ENCODE measurements at places on chromosomes 7 and 10. TPM values are rescaled to one million over a fixed set of nuclear protein-coding genes. Genes with fewer than 3 reads are reported as not detected.

- DNase-seq = no peak
These were observed 176.3 kb downstream of the WNT2 start for GRCh38 chr7:117146511-117146910.

GRCh38 chr7:7921830-7922229 is 46.8 kb upstream of the GLCCI1 start:
- no peak for DNase-seq

GRCh38 chr7:116952635-116953371 is 498 bp upstream of the ST7 start:
- peak; percentile 44 for DNase-seq

DNA sequence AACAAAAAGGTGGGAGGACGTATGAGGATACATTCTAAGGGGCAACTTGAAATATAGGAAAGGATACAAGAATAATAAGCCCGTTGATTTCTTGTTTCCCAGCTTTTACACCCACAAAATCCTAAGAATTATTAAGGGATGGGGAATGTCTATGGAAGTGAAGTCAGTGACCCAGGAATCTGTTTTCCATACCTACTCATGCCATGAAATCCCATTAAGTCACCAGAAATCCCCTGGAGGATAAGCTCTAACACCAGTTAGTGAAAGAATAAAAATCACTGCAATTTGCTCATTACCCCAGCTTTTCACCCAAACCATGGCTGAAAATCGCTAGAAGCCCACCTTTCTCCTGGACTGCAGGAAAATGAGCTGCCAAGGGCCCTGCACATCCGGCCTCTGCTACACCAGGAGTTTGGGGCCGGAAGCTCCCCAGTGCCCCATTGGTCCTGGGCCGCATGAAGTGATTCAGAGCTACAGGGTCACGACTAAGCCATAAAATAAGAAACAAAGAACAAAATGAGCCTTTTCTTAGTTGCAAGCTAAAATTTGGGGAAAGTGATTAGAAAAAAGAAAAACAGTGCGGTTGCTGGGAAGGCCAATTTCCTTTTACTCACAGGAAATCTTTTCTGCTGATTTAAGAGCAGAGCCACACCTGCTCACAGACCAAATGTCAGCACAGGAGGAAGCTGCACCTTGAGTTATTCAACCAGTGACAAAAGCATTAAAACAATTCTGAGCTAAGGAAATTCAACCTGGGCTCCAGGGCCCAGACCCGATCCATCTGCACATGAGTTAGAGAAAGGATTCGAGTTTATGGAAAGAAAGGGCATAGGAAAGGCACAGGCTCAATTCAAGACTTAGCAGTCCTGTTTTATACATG is 40.3 kb downstream of the HIPK2 start:
- DNase-seq = peak; percentile 84

- DNase-seq = no peak
These were observed 47.9 kb downstream of the PTPRN2 start for GRCh38 chr7:158539711-158540146.

GRCh38 chr7:77399816-77400215 is 16.3 kb downstream of the GSAP start:
- DNase-seq = no peak

DNA sequence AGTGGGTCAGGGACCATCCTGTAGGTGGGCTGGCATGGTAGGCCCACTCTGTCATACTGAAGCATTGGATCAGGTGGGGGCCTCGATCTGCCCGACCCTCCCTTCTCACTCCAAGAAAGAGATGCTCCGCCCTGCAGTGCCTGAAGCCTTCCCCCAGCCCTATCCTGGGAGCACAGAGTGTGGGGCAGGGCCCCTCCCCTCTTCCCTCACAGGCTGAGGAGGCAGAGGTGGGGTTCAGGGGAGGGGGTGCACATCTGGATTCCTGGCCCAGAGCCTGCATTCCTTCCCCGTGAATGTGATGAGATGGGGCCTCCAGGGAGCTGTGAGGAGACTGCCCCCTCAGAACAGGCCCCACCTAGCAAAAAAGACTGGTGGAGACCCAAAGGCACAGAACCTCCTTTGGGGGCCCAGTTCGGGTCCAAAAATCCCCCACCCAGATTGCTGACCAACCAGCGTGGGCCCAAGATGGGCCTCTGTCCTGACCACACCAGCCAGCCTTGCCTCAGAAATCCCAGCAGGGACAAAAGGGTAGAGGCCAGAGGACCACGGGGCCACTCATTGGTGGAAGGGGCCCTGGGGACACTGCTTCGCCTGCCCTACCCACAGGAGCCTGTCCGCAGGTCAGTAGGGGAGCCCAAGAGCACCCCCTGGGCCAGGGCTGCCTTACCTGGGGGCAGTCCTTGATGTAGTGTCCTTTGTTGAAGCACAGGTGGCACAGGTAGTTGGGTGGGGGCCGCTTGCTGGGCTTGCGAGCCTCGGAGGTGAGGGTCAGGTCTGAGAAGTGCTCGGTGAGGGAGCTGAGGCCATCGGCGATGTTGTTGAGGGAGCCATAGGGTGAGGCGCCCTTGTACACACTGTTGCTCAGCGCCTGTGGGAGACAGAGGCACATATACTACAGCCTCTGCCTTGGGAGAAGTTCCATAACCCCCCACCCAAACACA is 13.3 kb downstream of the ZCCHC24 start:
- no peak for DNase-seq

DNA sequence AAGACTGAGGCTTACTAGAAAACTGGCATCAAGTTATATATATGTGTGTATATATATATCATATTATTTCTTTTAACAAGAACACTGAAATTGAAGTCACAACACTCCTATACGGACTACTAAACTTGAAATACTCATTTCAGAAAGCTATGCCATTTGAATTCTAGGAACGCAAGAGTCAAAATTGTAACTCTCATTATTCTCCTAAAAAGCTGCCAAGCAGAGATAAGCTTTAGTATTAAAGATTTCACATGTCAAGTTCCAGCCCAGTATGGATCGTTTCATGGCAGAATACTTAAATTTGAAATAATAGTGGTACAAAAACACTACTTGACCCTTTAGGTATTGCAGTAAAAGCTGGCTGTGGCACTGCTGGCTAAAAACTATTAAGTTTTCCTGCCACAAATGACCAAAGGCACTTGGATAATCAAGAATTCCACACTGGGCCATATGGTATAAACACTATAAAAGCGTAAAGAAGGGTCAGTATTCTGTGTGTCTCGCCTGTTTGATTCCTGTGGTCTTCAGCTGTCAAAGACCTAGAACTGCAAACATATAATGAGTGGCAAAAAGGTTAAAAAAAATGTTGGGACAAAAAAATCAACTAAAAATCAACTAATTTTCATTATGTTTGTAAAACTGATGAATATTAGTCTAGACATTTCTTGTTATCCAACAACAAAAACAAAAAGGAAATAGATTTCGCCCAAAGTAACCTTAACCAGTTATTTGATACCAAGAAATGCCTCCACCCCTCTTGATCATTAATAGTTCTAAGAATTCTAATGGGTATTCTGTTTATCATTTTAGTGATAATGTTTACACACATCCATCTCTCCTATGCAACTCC is 2.4 kb downstream of the CCDC71L start:
- no peak for DNase-seq

DNA sequence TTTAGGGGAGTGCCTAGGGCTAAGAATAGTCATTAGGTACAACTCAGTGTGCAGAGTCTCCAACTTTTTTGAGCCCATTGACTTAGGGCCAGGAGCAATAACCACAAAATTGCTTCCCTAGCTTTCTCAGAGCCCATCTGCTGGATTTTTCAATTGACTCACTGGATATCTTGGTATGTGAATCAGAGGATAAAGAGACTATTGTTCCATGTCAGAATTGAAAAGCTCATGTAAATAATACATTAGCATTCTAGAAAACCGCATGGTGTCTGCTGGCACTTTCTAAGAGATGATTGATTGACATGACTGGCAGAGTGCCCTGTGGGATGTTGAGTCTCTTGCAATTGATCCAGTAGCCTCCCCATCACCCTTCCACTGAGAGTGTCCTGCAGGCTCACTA is 246.2 kb downstream of the CCDC7 start:
- DNase-seq = peak; percentile 97

DNA sequence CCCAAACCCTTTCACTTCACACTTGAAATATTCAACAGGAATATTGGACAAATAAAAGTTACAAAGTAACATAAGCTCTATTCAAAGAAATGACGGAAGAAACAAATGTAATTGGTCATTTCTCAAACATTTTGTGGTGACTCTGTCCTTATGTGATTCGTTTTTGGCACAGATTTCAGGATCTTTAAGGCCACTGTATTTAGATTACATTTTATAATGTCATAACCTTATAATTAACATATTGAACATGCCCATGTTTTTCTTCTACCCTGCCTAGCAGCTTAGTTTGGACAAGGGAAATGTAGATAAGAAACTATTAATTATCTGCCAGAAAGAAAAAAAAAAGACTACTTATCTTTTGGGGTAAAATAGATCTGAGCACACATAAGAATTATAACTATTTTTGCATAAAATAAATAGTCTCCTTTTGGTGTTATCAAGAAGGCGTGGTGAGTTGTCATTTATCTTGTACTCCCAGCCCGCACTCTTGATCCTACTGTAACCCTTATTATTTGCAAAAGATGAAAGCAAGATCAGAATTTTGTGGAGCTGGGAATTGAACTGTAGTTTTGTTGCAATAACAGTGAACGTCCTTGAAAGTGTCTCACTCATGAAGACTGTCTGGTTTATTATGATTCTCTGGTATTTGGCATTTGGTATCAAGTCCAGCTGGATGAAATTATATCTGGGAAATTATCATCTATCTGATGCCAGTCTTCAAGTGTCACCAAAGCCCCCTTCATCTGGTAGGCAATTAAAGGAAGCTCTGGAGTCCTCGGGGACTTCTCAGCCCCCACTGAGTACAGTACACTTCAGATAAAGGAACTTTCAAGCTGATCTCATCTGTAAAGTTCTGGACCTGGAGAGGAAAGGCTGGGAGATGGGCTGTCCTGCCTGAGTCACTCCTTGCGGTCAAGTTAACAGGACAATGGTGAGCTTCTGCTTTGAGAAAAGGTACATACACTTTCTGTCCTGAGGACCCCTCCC is 175.7 kb upstream of the INHBA start:
- DNase-seq = no peak

DNA sequence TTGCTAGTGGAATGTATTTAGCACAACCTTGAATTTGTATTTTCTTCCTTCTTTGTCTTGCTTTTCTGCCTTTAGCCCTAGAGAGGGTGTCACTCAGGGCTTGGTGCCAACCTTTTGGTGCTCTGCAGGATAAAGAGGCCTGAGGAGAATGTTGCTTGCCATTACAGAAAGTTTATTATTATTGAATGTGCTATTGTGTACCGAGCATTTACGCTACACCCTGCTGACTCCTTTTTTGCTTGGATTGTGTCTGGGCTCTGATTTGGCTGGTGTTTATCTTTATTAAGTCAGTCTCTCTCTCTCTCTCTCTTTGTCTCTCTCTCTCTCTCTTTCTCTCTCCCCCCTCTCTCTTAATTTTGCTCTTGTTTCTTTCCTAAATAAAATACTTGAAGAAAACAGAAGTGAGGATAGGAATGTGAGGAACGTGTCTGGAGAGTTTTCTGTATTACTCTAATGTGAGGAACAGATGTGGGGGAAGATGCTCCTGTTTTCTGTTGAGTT is 284.4 kb upstream of the PHYHIPL start:
- DNase-seq = no peak

- DNase-seq = no peak
These were observed 917.0 kb downstream of the TYW1 start for GRCh38 chr7:67913604-67914003.

GRCh38 chr7:150429699-150430098 is 20.7 kb upstream of the GIMAP8 start:
- DNase-seq = no peak

- no peak for DNase-seq
These were observed 1.9 kb downstream of the WIPF3 start for GRCh38 chr7:29808075-29808801.

DNA sequence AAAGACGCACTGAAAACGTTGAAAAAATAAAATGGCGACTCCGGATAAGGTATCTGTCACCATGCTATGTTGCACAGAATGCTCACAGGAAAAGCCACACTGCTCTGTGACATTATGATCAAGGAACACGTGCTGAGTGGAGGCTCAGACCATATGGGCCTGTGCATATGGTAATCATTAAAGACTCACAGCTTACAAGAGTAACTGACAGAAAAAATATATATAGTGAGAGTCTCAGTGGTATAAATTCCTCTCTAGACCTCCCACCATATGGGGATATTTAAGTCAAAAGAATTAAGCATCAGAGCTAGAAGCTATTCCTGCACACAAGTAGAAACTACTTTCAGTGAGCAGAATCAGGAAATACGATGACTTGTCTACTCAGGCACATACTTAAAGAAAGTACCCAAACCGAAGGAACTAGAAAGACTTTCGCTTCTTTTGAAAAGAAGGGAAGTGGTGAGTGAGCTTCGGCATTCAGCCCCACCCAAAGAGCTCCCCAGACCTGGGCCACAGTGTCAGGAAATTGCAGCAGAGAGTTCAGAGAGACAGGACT is 65.1 kb upstream of the MPP7 start:
- DNase-seq = no peak

- no peak for DNase-seq
These were observed 81.1 kb upstream of the CPXM2 start for GRCh38 chr10:123972481-123973401.

DNA sequence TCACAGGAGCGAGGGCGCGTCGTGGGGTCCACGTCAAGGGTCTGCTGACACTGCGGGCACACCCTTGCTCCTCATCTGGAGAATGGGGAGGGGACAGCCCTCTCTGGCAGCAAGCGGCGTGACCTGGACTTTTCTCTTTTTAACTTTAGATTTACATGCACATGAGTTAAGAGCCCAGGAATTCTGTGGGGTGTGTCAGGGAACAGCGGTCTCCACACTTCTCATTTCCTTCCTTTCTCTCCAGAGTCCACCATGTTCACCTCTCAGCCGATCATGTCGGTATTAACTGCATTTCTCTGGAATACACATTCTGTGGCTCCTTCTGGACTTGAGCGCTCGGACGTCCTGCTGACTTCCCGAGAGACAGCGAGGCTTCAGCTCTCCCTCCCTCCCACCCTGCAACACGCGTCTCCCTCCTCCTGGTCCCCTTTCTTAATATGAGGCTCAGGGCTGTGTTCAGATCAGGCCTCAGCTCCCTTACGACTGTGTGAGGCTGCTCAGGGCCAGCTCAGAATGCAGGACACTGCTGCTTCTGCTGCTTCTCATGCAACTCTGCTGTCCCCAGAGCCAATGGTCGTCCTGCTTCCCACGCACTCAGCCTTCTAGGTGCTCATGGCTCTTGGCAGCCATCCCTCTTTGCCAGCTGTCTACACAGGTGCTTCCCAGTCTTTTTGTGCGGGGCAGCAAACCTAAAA is 261.3 kb downstream of the ELFN1 start:
- no peak for DNase-seq

Gene SLC35B4
- total RNA-seq = 25.8 TPM

Gene NEURL1
- not detected for total RNA-seq

Gene CCDC172
- total RNA-seq = not detected

Gene ADRB1
- total RNA-seq = 0.13 TPM

Gene GIMAP4
- not detected for total RNA-seq

Gene ELMO1
- not detected for total RNA-seq

Gene TBX20
- not detected for total RNA-seq

Gene PNLIPRP1
- total RNA-seq = not detected

Gene TMEM176A
- not detected for total RNA-seq

Gene C1GALT1
- total RNA-seq = 555 TPM

Gene CNNM1
- 0.32 TPM for total RNA-seq

Gene EGFR
- total RNA-seq = 94.1 TPM

Gene PANK1
- total RNA-seq = 6.3 TPM
